ENCODE measurements at places on chromosomes 3 and 15.

- DNase-seq = no peak
Observed at GRCh38 chr3:187999821-188000220, 154.1 kb upstream of the LPP start.

- no peak for DNase-seq
Observed at GRCh38 chr3:152352554-152352953, 83.8 kb downstream of the MBNL1 start.

- DNase-seq = no peak
Observed at GRCh38 chr3:113147681-113148261, 63.6 kb upstream of the BOC start.

DNA sequence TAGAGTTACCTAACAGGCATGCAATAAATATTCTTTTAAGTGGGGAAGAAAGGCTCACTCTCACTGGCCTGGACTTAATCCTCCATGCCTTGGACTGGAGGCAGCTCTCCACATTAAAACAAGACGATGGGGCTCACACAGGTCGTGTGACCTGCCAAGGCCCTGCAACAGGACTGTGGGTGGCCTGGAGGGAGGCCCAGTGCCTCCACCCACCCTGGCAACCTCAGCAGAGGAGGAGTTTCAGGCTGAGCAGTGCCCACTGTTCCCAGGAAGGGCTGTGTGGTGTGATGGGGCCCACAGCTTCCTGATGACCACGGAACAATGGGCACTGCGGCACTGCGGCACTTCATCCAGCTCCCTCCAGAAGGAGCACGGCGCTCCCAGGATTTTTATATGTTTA is 5.5 kb downstream of the UROC1 start:
- DNase-seq = no peak

DNA sequence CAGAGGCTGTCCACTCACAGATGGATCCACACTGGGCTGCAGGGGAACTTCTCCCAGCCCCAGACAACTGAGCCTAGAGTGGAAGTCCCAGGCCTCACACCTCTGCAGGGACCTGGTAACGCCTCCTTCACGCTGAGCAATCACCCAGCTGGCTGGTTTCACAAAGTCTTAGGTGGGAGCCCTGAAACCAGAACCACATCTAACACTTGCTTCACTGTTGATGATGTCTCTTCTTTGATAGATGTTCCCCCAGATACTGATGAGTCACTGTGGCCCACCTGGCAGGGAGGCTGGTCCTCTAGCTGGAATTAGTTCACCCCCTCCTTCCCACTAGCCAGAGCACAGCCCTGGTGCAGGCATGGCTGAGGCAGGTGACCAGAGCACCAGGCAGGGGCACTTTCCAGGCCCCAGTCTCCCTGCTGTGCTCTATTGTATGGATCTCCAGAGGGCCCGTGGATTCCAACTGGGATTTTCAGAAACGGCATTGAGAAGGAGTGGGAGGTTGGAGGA is 33.5 kb downstream of the MYL3 start:
- DNase-seq = peak; percentile 22

DNA sequence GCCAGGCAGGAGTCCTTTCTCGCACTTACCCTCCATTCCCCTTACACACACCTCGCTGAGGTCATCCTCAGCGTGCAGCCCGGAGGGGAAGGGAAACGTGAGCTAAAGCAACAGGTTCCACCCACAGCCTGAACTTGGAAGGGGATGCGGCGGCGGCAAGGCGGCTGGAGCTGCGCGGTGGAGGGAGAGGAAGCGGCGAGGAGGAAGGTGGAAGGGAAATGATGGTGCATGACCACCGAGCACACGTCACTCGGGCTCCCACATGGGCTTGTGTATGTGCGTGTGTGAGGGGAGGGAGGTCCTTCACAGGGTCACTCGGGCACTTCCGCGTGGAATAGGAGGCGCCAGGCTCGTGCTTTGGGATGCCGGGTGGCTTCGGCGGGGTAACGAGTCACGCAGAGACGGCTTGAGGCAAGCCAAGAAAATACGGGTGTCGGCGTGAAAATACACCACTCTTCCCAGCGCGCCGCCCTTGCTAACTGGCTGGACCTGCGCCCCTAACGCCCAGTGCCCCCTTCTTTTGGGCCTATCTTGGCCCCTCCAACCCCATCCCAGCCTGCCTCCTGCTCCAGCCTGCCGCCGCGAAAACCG is 225.5 kb upstream of the IL12A start:
- DNase-seq = no peak

GRCh38 chr3:56131974-56132590 is 336.2 kb downstream of the ERC2 start:
- DNase-seq = no peak

- no peak for DNase-seq
Observed at GRCh38 chr3:111333642-111334041, 208.4 kb upstream of the CD96 start.

DNA sequence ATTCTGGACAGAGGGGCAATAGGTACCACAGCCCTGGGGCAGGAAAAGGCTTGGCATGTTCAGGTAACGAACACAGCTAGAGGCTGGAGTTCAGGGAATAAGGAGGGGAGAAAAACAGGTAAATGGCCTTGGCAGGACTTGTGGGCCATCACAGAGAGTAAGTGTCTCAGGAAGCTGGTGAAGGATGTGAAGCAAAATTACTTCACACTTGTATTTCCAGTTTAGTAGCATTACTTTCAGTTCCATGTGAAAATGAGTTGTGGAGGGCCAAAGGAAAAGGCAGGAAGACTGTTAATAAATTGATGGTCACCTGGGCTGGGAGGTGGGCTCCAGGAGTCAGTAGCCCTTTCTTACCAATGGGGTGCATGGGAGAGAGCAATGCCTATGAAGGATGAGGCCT is 25.6 kb downstream of the TRIM42 start:
- DNase-seq = no peak

GRCh38 chr3:10365791-10366190 is 44.9 kb upstream of the SEC13 start:
- DNase-seq = no peak

GRCh38 chr3:21752749-21753347 is 1.8 kb upstream of the ZNF385D start:
- DNase-seq = no peak

GRCh38 chr15:27045796-27046195 is 74.8 kb downstream of the GABRG3 start:
- no peak for DNase-seq

- DNase-seq = no peak
Observed at GRCh38 chr3:138440121-138440521, 5.7 kb downstream of the ESYT3 start.

- DNase-seq = no peak
Observed at GRCh38 chr3:11035757-11036505, 43.4 kb downstream of the SLC6A1 start.

- no peak for DNase-seq
Observed at GRCh38 chr3:72232777-72233176, 447.8 kb upstream of the PROK2 start.

DNA sequence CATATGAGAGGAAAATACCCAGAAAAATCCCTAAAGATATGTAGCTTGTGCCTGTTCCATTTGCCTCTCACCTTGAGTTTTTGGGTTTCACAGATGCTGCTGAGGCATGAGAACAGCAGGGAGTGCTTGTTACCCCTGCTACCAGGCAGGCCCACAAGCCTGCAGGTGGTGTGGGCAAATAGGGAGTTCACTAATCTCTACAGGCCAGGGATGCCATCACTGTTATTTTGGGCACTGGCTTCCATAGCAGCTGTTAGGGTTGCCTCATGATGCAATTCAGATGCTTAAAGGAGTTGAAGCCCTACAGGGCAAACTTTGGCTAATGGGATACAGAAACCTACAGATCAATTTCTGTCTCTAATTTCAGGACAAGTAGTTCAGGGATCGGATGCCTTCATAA is 873.5 kb downstream of the OTOL1 start:
- no peak for DNase-seq

DNA sequence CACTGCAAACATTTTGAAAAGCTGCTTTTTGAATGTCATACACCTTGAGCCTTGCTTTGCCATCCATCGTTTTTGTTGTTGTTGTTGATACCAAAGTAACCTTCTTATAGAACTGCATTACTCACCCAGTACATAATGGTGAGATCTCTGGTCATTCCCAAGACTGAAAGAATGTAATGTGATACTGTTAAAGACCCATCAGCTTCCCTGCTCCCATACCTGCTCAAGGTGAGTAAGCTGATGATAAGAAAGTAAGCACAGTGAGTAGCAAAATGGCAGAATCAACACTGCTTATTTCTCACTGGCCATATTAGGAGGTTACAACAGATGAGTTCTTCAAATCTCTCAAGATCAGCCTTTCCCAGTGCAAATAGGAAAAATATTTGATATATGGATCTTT is 89.8 kb downstream of the CADPS start:
- DNase-seq = no peak

DNA sequence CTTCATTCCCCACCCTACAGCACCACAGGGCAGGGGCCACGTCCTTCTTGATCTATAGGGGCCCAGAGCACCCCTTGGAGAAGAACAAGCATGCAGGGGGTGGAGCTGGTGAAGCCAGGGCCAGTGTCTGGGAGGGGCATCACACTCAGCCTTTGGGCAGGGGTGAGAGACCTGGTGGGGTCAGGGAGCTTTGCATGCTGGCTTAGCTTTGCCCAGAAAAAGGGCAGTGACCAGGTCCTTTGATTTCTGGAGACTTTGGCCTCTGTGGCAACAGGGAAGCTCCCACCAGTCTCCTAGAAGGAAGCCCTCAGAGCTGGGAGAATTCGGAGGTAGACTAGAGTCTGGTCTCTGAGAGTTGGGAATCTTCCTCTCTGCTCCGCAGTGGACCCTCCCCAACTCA is 990 bp downstream of the ITIH4 start:
- DNase-seq = no peak

DNA sequence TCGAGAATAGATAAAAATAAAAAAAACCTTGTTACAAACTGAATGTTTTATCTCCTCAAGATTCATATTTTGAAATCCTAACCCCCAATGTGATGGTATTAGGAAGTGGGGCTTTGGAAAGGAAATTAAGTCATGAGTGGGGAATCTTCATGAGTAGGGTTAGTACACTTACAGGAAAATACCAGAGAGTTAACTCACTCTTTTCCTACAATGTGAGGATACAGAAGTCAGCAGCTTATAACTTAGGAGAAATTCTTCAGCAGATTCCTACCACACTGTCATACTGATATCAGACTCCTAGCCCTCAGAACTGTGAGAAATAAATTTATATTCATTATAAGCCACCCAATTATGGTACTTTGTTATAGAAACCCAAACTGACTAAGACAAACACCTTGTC is 453.1 kb downstream of the GBE1 start:
- no peak for DNase-seq

- DNase-seq = no peak
Observed at GRCh38 chr3:171185959-171186358, 159.4 kb upstream of the SLC2A2 start.

- DNase-seq = no peak
Observed at GRCh38 chr3:15206662-15207576, 873 bp downstream of the CAPN7 start.

- DNase-seq = no peak
Observed at GRCh38 chr3:151216641-151217607, 13.9 kb upstream of the GPR171 start.

DNA sequence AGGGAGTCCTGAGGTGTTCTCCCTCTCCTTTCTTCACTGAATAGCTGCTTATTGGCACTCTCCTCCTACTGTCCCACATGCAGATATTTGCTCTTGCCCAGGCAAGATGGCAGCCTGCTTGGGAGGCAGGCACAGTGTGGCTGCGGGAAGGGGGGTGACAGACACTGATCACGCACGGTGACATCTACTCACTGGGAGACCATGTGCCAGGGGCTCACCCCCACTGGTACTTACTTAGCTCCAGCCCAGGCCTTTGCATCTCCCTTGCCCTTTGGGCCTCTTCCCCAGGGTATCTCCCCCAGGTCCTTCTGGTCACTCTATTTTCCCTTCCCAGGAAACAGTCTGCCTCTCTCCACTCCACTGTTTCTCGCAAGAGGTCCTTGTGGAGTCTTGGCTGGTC is 6.4 kb downstream of the PLA2G4E start:
- DNase-seq = no peak

DNA sequence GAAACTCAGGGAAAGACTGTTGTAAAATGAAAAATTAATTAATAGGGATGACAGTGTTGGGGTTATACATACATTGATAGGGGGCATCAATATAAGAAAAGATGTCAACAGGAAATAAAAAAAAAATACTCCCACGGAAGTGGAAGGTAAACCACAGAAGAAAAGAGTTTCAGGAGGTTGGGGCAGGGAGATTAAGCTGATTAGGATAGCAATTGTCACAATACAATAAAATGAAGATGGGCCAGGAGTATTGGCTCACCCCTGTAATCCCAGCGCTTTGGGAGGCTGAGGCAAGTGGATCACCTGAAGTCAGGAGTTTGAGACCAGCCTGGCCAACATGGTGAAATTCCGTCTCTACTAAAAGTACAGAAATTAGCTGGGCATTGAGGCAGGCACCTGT is 536.1 kb downstream of the AGBL1 start:
- no peak for DNase-seq

DNA sequence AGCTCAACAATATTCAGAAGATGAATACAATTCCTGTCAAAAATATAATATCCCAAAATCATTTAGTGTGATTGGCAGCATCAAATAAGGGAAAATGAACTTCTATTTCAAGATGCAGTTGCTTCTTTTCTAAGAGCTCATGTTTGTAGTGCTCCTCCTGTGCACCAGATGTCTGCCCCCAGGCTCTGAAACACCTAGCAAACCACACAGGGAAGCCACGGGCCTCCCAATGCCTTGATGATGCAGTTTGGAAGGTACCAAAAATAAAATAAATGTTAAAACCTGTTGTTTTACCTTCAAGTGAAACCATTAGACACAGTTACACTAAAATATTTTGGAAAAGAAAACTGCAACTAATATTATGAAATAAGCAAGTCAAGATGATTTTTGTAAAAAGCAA is 22.2 kb downstream of the CFAP20DC start:
- DNase-seq = no peak

DNA sequence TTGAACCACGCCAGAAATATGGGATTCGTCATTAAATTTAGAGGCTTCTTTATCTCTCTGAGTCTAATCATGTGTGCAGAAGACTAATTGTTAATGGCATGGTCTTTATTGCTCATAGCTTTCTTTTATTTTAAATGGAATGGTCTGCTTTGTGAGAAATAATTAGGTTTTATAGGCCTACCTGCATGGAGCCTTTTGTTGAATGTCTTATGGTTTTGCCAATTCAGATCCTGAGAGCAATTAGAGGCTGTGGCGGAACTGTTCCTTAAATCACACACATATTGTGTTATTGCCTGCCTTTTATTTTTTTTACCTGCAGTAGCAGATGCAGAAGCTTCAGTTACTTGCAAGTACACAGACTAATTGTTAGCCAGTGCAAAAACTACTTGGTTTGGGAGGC is 306.2 kb downstream of the NLGN1 start:
- no peak for DNase-seq

DNA sequence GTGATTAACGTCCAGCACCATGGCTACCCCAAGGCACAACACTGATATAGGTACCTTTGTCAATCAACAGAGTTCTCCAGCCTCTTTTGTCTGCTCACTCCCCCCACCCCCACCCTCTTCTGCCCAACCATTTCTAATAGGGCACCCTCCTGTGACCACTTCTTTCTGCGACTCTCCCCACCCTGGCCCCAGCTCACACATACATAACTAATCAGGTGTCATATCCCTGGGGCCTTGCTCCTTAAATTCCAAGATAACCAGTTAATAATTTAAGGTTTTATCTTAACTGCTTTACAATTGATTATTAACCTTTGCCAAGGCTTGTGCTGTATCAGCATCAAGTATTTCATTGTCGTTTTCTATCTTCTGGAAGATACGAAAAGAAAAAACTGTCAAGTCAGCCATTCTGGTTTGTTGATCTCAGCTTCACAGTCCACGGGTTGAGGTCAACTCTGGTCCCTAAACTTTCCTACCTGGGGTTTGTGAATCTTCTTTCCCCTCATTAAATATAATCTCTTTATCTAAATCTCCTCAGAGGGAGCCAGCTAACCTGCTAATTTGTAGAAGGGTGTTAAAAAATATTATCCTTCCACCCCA is 27.3 kb upstream of the SLC28A2 start:
- no peak for DNase-seq
